ENCODE measurements at places on chromosomes 6 and 20.
A peak's percentile ranks its signal among the peaks of the same experiment; 100 is the strongest.

- DNase-seq, result no peak
These were observed 322.9 kb downstream of the GRIK2 start for GRCh38 chr6:101716387-101716786.

- no peak for DNase-seq
These were observed 63.0 kb downstream of the CD83 start for GRCh38 chr6:14180609-14181008.

GRCh38 chr20:23374441-23374840 lies 12.5 kb downstream of the GZF1 start:
- no peak for DNase-seq

- DNase-seq, result peak; percentile 18
These were observed 88.4 kb downstream of the HACE1 start for GRCh38 chr6:104771258-104771832.

GRCh38 chr6:104227508-104227907 lies 632.2 kb downstream of the HACE1 start:
- DNase-seq, result no peak

DNA sequence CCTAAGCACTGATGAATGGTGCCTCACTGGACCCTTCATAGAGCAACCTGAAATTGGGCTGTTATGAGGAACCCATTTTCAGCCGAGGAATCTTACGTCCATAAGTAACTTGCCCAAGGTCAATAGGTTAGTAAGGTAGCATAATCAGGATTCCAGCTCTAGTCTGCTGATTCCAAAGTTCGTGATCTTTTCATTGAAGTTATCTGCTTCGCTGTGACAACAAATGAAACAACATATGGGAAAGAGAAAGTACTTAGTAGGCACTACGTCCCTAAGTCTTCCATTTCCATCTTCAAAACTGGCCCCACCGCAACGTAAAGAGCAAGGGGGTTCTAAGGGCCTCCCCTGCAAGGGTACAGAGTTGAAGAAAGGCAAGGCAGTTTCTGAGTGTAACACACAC lies 49.5 kb downstream of the MYLIP start:
- DNase-seq, result no peak

- DNase-seq, result no peak
These were observed 99.8 kb downstream of the TAF4 start for GRCh38 chr20:61965606-61966491.

- DNase-seq, result no peak
These were observed 104.2 kb upstream of the GJE1 start for GRCh38 chr6:142028527-142028926.

GRCh38 chr20:62697468-62697912 lies 11.1 kb upstream of the NTSR1 start:
- DNase-seq, result no peak

DNA sequence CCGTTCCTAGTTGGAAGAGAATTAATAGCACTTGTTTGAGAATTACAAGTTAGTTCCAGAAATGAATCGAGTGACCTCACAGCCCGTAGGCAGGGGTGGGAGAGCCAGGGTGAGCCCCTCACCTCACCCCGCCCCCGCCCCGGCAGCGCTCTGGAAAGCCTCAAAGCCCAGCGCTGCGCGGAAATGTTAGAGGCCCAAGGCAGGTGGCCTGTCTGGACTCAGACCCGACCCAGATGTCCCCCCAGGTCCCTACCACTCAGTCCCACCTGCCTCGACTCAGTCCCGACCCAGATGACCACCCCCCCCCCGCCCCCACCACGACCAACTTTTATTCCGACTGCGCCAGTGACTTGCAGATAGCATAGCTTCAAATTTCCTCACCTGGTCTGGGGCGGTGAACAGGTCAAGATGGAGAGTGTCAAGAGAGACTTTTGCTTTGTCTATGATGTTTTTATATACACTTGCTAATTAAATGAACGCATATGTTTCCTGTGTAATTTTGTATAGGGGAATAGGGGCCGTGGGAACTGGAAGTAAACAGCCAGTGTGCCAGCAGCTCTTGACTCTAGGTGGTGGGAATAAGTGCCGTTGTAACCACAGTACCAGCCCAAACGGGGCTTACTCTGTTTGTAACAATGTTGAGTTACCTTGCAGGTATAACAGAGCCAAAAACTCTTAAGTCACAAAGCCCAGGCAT lies 1.2 kb upstream of the PXDC1 start:
- DNase-seq, result no peak

GRCh38 chr6:14270925-14271788 lies 153.6 kb downstream of the CD83 start:
- DNase-seq, result no peak

- no peak for DNase-seq
These were observed 104.1 kb downstream of the MYB start for GRCh38 chr6:135285165-135285564.
